ENCODE measurements at places on chromosomes 16 and 17.

- DNase-seq, result no peak
These were observed 24.6 kb downstream of the CMIP start for GRCh38 chr16:81469183-81469677.

GRCh38 chr16:81495321-81496234 lies 51.0 kb downstream of the CMIP start:
- no peak for DNase-seq

DNA sequence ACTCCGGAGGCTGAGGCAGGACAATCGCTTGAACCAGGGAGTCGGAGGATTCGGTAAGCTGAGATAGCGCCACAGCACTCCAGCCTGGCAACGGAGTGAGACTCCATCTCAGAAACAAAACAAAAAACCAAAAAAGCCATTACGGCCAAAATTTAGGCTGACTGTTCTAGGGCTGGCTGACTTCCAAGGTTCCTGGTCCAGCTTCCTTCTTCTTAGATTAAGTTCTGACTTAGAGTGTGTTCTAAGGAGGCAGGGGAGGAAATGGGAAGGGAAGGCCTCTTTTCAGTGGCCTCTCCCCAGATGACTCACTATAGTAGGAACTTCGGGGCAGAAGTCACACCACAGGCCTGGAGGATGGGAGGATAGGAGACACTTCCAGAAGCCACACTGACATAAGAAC lies 27.7 kb upstream of the CLEC18B start:
- DNase-seq, result no peak

GRCh38 chr17:63171428-63172393 lies 205.7 kb downstream of the TANC2 start:
- DNase-seq, result no peak

- DNase-seq, result no peak
These were observed 82.0 kb upstream of the PLCG2 start for GRCh38 chr16:81696961-81697615.

DNA sequence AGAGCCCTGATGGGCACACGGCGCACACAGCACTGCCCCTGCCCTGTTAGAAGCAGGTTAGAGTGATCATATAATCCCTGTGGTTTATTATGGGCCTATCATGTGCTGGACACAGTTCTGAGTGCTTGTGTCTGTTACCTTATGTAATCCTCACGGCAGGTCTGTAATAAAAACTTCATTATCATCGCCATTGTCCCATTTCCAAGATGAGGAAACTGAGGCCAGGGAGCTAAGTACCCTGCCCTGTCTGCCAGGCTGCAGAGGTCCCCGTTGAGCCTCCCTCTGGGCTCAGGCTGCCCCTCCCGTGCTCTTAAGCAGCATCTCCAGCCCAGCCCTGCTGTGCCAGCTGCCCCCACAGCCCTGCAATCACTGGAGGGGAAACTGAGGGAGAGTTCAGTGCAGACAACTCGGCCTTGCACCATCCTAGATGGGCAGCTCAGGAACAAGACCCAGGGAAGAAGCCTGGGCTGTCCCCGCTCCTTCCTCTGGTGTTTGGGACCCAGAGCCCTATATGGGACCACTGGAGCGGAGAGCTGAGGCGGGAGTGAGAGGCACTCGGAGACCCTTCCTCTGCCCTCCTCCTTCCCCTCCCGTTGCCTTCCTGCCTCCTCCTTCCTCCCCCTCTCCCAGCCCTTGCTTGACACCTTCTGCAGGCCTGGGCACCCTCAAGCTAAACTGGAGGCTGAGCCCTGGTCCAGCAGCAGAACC lies 42.0 kb downstream of the WNT3 start:
- DNase-seq, result no peak

- no peak for DNase-seq
These were observed 123.4 kb downstream of the NTN1 start for GRCh38 chr17:9144502-9145249.

- no peak for DNase-seq
These were observed 10.6 kb downstream of the QRICH2 start for GRCh38 chr17:76297436-76297835.

GRCh38 chr16:30926937-30927788 lies 3.8 kb downstream of the FBXL19 start:
- DNase-seq, result no peak

DNA sequence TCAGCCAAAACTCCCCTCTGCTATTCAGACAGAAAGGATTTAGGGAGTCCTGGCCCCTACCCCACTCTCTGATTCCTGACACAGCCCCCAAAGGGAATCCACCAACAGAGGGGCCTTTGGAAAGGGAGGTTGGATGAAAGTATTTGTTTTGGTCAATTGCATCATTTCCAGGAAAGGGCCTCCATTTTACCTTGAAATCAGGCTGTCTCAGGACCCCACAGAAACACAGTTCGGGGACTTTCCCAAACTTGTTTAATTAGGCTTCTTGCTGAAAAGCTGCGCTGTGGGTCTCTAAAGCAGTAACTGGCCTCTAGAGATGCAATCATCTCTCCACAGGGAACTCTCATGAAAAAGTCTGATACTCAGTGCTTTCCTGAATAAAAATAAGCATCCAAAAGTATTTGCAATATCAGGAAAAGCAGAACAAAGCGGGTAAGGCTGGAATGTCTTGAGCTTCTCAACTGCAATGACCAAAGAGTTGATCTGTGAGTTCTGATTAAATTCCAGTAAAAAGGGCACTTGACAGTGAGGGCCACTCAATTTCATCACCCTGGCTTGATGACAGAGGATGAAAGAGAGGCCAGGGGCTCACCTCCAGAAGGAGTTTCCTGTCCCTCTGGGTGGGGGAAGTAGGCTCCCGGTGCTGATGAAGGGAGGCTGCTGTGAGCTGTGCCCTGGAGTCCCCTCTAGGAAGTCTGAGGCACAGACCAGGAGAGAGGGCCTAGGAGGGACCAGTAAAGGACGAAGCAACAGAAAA lies 36.3 kb downstream of the LYRM9 start:
- DNase-seq, result no peak

DNA sequence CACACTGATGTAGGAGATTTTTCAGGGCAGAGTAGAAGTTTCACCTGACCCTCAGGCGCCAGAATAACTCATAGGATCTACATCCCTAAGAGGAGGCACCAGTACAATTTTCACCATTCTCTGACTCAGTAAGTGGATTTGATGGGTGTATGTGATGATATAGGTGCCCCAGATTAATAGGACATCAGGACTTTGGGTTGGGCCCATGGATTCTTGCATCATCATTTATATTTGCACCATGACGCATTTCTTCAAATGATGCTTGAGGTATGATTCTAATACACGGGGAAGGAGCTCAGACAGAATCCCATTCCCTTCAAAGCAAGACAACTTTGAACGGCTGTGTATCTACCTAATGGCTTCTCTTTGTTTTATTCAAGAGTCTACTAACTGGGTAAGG lies 173.2 kb downstream of the TMEM114 start:
- no peak for DNase-seq

GRCh38 chr16:4454623-4455022 lies 19.8 kb downstream of the NMRAL1 start:
- no peak for DNase-seq

All from NCI-H748 treated with DMSO at 0.1 percent for 48 hours (cell line).